ENCODE measurements at places on chromosomes 11 and 22. TPM values are rescaled to one million over a fixed set of nuclear protein-coding genes. Genes with fewer than 3 reads are reported as not detected.

MFRP gene
- total RNA-seq: not detected

HEPN1 gene
- total RNA-seq: not detected

MPEG1 gene
- total RNA-seq: 0.14 TPM

CSNK2A3 gene
- 2.0 TPM for total RNA-seq

SLC37A4 gene
- 14.7 TPM for total RNA-seq

SGSM1 gene
- total RNA-seq: not detected

PDGFB gene
- total RNA-seq: 2.6 TPM

C11orf65 gene
- 0.44 TPM for total RNA-seq

NDUFV1 gene
- total RNA-seq: 154 TPM

NXPE4 gene
- not detected for total RNA-seq

PLA2G6 gene
- total RNA-seq: 11.6 TPM

OR8H3 gene
- not detected for total RNA-seq

P2RY2 gene
- 0.57 TPM for total RNA-seq

ANO9 gene
- total RNA-seq: not detected

TRIM48 gene
- not detected for total RNA-seq

OR6A2 gene
- total RNA-seq: 0.57 TPM

RIC3 gene
- total RNA-seq: not detected

SMIM35 gene
- total RNA-seq: not detected

MOV10L1 gene
- total RNA-seq: 5.7 TPM

ESAM gene
- 0.22 TPM for total RNA-seq

ABCC8 gene
- not detected for total RNA-seq

C1QTNF5 gene
- total RNA-seq: 6.8 TPM

VSIG10L2 gene
- total RNA-seq: not detected

POU2AF2 gene
- total RNA-seq: not detected

OR10D3 gene
- total RNA-seq: under 0.01 TPM

ALDH3B2 gene
- total RNA-seq: not detected

GDPD4 gene
- total RNA-seq: 0.44 TPM

GLYATL1 gene
- total RNA-seq: not detected

KCTD14 gene
- 1.7 TPM for total RNA-seq

IGF2 gene
- 60.7 TPM for total RNA-seq

Measured in placental pericyte (primary cell).